Umbilical cord (tissue), 2 donors: ENCODE measurements at places on chromosomes 13 and 19.

DNA sequence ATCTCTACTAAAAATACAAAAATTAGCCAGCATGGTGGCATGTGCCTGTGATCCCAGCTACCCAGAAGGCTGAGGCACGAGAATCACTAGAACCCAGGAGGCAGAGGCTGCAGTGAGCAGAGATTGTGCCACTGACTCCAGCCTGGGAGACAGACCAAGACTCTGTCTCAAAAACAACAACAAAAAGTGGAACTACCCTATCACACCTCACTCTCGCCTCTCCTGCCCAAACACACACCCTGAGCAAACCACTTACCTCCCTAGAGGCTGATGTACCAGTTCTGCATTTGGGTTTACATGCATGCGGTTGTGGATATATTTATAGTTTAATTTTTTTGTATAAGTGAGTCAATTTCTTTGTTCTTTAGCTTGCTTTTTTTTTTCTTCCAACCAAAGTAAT lies 7.7 kb upstream of the PTOV1 start:
- no peak for DNase-seq

DNA sequence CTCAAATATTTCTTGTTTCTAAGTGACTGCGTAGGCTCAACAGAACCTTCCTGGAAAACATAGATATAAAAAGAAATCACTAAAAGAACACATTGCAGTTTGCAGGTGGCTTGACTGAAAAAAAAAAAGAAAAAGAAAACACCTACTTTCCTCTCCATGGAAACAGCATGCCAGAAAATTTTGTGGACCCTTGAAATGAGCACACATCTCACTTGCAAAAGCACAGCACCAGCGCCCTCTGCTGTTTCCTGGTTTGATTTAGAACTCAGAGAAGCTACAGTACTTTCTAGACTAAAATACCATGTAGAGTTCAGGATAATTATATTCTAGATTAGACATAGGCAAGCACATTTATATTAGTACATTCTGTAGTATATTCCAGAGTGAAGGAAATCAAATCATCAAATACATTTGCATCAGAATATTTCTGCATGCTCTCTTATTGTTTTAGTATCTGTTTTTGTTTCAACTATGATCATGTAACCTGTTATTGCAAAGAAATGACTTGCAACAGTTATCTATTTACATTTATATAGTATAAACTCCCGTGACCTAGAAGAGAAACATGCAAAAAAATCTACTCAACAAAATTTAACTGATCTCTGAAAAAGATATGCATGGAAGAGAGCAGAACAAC lies 22.3 kb upstream of the XPO4 start:
- DNase-seq, result peak; percentile 85

DNA sequence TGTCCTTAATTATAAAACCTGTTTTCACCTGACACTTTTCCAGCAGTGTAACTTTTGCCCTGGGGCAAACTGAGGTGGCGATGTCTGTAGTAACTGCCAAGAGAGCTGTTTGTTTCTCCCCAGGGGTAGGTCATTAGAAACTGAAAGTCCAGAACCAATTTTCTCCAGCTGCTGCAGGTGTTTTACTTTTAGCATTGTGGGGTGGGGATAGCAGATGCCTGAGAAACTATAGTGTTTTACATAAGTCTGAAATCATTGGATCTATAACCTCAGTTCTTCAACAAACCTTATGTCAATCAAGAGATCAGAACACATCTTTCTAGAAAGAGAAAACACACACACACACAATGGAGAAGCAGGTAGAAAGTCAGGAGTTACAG lies 92.7 kb downstream of the LHFPL6 start:
- no peak for DNase-seq

GRCh38 chr13:81017513-81018152 lies 676.7 kb upstream of the SPRY2 start:
- DNase-seq, result peak; percentile 44

GRCh38 chr19:33535226-33535625 lies 13.6 kb upstream of the PEPD start:
- DNase-seq, result no peak

GRCh38 chr19:15680478-15681322 lies 7.8 kb downstream of the CYP4F12 start:
- DNase-seq, result no peak

DNA sequence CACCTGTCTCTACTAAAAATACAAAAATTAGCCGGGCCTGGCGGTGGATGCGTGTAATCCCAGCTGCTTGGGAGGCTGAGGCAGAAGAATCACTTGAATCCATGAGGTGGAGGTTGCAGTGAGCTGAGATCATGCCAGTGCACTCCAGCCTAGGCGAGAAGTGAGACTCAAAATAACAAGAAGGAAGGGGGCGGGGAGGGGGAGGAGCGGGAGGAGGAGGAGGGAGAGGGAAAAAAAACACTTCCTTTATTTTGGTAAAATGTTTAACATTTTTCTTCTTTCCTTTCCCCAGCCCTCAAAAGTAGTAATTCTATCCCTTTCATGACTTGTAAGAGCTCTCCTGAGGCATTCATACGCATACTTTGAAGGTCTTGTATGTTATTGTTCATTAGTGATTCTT lies 44.3 kb downstream of the SPRY2 start:
- no peak for DNase-seq

- no peak for DNase-seq
Measured at GRCh38 chr13:29561918-29562317, 33.6 kb downstream of the SLC7A1 start.

DNA sequence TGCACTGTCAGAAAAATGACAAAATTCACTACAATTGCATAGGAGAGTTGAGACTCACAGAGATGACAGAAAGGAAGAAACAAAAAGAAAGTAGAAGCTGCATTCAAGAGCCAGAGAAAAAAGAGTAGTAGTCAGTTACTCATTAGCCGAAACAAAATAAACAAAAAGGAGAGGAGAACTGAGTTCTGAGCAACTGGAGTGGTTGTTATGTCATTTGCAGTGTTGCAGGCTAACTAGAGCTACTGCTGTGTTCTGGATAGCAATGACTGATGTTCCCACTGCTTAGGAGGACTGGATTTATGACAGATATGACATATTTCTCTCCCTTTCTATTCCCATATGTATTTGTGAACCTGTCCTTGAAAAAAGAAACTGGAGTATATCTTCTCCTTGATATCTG lies 482.6 kb downstream of the RFC3 start:
- no peak for DNase-seq

- no peak for DNase-seq
Measured at GRCh38 chr19:533364-534058, 2.0 kb downstream of the CDC34 start.
